ENCODE measurements at places on chromosomes 6 and 20. TPM values are rescaled to one million over a fixed set of nuclear protein-coding genes. Genes with fewer than 3 reads are reported as not detected.

GRCh38 chr20:32203356-32204204 is 4.0 kb downstream of the PLAGL2 start:
- peaks cover 67% of the 10 kb centered on the region for H3K4me1 ChIP-seq
- peak; percentile 66 for DNase-seq
- peaks cover 88% of the 10 kb centered on the region for H3K36me3 ChIP-seq
- H3K27me3 ChIP-seq: no peaks in the 10 kb centered on the region
- H3K4me3 ChIP-seq: peak overlapping the region; percentile 99

Gene VEGFA
- total RNA-seq: 64.6 TPM

- H3K36me3 ChIP-seq: no peaks in the 10 kb centered on the region
- H3K27ac ChIP-seq: no peak overlapping the region
- no peaks in the 10 kb centered on the region for H3K27me3 ChIP-seq
These were observed 437.5 kb downstream of the HTR1B start for GRCh38 chr6:77025736-77026223.

Gene MAS1
- not detected for total RNA-seq

- no peaks in the 10 kb centered on the region for H3K27me3 ChIP-seq
- no peaks in the 10 kb centered on the region for H3K36me3 ChIP-seq
These were observed 155.2 kb downstream of the BTBD3 start for GRCh38 chr20:12072954-12073264.

DNA sequence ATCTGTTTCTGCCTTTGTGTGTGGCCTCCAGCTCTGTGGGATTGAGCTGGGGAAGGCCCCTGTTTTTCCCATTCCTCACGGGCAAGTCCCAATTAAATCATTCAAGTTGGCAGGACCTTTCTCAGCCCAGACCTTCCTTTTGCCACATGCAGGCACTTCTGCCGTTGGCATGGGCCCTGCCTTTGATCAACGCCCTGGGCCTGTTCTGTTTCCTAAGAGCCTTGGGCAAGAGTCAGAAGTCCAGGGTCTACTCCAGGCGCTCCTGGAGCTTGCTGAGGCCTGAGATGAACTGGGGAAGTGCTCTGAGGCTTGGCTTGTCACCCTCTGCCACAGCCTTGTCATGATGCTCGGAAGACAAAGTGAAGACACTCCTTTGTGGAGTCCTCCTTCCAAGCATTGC is 7.1 kb downstream of the IP6K3 start:
- H3K36me3 ChIP-seq: no peaks in the 10 kb centered on the region
- H3K27me3 ChIP-seq: no peaks in the 10 kb centered on the region
- no peaks in the 10 kb centered on the region for H3K4me1 ChIP-seq
- H3K27ac ChIP-seq: no peak overlapping the region

DNA sequence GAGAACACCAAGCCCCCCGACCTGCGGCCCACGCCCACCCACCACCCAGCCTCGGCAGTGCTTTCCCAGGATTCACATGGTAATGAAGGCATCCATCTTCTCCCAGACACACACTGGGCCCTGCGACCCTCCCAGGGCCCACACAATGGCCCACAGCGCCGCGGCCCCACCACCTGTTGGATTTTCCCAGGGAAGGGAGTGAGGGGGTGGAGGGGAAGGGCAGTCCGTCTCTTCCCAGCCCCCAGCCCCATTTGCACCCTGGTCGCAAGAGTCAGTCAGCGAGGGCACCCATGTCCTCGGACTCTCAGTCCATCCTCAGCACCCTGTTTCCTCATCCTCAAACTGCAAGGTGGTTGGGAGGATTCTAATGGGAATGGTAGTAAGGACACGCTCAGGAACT is 23.7 kb upstream of the ID1 start:
- no peaks in the 10 kb centered on the region for H3K36me3 ChIP-seq
- H3K4me1 ChIP-seq: peaks cover 5% of the 10 kb centered on the region
- no peak overlapping the region for H3K27ac ChIP-seq
- H3K27me3 ChIP-seq: peaks cover 5% of the 10 kb centered on the region
- DNase-seq: no peak

Data from activated CD4-positive, alpha-beta T cell treated with anti-CD3 and anti-CD28 coated beads for 36 hours (primary cell).